ENCODE measurements at places on chromosomes 2 and 18.

DNA sequence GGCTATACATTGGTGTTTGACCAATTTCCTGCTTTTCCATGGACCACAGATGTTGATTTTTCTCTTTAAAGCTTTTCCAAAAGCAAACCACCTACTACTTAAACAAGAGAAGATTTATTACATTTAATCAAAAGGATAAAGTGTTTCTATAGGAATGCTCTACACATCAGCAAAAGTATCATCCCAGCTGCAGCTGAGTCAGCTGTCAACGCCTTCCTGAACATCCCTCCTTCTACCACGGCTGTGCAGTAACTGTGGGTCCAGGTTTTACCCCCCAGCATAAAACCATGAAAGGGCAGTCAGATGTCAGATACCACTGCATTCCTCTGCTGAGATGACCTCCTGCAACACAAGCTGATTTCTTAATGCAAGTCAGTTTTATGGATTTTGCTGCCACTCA is 524.5 kb upstream of the MEX3C start:
- no peak for DNase-seq

DNA sequence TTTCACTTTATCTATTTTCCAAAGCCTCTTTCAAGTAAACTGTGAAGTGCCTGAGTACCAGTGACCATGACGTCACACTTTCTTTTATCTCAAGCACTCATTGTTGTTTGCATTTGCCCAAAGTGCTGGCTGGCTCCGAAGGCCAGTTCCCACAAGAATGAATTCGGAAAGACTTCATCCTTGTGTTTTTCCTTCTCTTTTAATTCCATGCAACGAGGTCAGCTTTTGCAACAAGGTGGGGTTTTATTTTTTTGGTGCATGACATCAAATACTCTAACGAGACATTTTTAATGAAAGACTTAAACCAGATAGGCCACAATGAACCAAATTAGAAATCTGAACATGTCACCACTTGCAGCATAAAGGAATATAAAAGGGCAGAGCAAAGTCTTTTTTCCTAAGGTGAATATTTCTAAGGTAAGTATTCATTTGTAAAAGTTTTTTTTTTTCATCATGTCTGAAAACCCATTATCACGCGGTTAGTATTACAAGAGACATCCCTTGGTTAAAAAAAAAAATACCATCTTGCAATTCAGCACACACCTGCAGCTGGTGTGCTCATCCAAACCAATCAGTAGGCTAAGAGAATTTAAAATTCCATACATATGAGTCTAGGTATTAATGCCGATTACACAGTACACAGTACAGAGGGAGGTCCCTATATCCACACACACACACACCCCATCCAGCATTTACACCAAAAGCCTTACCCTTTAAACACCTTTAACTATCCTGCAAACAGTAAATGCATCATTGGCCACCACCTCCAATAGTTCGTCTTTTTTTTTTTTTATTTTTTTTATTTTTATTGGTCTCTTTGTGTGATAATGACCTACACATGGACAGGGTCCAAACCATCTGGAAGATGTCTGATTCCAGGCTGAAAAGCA is 2.3 kb downstream of the ARL4C start:
- no peak for DNase-seq

GRCh38 chr2:154704991-154705390 is 6.5 kb downstream of the KCNJ3 start:
- DNase-seq = no peak

- no peak for DNase-seq
Measured at GRCh38 chr18:74073957-74074667, 73.5 kb downstream of the FBXO15 start.

DNA sequence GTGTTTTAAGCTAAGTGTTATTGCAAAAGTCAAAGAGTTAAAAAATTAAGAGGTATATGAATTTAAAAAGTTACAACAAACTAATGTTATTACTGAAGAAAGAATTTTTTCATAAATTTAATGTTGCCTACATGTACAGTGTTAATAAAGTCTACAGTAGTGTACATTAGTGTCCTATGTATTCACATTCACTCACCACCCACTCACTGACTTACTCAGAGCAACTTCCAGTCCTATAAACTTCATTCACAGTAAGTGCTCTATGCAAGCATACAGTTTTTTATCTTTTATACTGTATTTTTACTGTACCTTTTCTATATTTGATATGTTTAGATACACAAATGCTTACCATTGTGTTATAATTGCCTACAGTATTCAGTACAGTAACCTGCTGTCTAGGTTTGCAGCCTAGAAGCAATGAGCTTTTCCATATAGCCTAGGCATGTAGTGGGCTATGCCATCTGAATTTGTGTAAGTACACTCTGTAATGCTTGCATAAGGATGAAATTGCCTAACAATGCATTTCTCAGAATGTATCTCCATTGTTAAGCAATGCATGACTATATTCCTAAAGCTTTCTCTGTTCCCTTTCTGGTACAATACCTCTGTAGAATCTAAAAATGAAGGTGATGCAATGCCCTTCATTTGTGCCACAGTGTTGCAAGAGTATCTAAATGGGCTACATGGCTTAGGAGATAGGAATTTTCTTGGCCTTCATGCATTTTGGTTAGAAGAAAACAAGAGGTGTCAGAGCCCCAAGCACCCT is 370.8 kb upstream of the NT5C1B start:
- peak; percentile 55 for DNase-seq

DNA sequence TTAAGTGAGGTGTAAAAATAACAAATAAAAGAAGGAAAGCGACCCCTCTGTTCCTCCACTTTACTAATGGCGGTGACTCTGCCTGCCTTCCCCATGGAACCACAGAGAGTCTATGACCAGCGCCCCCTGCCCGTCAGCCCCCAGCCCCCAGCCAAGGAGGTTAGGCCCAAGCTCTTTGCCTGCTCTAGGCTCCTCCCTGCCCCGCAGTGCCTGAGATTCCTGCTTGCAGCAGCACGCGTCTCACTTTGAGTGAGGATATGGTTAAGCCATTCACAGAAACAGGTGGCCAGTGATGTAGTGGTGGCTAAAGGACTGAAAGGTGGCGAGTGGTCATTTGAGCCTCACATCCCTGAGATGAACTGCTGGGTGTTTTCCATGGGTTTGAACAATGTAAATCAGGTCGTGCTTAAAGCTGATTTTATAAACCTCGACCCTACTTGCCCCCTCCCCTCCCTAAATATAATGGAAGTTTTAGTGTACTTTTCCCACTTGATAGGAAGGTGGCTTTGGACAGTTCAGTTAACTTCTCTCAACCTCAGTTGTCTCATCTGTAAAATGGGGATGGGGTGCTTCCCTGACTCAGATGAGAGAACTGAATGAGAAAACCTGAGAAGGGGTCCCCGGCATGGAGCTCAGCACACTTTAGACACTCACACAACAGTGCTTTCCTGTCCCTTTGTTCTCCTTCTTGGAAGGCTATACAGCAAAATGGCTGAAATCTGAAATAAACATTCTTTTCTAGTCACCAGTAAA is 46.5 kb downstream of the IL1RL2 start:
- no peak for DNase-seq

DNA sequence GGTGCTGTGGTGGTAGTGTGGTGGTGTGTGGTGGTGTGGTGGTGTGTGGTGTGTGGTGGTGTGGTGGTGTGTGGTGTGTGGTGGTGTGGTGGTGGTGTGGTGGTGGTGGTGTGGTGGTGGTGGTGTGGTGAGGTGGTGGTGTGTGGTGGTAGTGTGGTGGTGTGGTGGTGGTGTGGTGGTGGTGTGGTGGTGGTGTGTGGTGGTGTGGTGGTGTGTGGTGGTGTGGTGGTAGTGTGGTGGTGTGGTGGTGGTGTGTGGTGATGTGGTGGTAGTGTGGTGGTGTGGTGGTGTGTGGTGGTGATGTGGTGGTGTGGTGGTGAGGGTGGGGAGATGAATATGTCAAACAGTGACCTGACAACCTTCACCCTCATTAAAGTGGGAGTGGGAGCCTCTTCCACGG is 55.6 kb upstream of the DLGAP1 start:
- peak; percentile 6 for DNase-seq

- DNase-seq = no peak
Measured at GRCh38 chr2:191738667-191739066, 60.7 kb downstream of the NABP1 start.

DNA sequence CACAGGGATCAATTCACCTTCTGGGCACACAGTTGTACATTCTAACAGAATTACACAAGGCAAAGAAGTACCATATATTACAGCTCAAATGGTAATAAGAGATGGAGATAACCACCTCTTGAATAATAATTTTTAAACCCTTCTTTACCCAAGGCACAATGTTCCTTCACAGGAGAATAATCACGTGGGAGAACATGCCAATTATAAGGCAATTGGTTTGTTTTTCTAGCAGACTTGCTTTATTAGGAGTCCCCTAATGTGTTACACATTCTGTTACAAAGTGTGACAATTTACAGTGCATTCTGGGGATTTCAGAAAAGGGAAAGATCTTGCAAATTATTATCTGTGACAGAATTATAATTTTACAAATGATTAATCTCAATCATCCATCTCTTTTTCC is 380.3 kb downstream of the RND3 start:
- no peak for DNase-seq

DNA sequence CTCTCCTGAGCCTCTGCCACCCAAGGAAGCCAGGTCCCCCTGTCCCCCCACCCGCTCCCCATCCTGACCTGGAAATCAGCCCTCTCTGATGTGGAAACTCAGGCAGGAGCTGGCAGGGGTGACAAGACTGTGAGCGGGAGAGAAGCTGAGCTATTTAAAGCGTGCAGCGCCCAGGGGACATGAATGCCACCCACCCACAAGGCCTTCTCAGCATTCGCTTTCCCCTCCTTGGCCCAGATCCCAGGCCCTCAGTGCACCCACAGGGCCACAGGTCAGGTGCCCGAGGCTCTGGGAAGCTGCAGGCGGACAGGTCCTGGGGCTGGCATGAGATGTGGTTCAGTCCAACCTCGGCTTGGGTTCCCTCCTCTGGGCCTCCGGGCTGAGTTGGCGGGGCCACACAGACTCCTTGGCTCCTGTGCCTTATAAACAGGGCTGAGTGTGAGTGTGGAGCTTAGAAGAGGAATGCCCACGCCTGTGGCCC is 168.3 kb downstream of the SMAD7 start:
- peak; percentile 37 for DNase-seq

GRCh38 chr18:66623821-66624220 is 19.9 kb upstream of the CDH19 start:
- DNase-seq = peak; percentile 28

GRCh38 chr2:183248866-183249567 is 124.8 kb downstream of the NUP35 start:
- peak; percentile 10 for DNase-seq

DNA sequence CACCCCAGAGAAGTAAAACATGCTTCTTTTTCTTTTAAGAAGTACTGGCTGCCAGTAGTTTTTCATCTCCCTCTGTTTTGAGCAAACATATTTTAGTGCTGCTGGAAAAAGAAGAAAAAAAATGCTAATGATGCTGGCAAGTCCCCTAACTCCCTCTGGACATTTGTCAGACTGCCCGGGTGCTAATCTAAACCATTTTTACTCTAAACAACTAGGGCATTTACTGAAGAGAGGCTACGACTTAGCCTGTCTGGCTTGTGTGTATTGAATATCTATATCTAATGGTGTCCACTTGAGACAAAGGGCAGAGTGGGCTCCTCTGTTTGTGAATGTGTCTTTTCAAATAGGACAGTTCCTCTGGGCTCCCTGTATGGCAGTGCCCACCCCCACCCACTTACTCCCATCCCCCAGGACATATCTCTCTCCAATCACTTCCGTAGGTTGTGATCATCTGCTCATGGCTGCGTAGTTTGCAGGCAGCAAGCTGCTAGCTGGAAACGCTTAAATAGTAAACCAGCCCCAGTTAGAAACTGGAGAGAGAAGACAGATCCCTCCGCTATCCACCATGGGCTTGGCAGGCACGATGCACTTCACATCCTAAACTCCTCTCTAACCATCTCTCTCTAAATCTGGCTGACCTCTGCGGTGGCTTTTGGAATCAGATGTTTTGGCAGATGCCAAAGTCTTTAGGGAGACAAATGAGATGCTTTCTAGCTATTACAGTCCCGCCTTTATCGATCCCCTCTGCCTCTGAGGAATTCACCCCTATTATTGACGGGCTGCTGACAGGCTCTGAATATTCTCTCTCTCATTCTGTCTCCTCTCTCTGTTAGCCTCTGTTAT is 58.3 kb downstream of the DOCK10 start:
- no peak for DNase-seq

DNA sequence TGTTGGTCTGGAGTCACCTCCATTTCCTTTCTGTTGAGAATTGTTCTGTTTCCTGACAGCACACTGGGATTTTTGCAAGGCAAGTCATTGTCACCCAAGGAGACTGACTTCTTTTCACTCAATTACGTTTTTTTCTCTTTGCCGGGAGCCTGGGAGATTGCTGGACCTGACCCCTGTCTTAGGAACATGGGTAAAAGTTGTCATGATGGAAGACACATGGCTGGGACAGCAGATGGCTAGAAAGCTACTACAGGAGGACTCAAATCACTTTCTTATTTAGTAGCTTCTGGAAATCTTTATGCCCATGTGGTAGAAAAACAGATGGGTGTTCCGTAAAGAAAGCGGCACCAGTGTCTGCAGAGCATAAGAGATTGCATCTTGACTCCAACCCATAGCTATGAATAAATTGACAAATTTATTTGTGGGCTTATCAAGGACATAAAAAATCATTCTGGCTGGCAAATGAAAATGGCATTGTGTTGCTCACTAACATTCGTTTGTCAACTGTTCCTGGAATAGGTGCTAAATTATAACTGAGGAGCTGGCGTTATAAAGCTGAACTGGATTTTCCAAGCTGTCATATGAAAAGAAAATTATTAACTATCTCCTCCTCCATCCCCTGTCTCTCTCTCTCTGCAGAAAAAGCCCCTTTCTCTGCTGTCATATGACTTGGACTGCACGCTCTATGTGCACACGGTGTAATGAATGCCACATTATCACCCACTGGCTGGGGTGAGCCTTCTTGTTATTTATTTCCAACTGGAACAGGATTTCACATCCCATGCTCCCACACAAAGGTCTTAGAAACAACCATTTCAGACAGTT is 159.8 kb downstream of the SH3RF3 start:
- no peak for DNase-seq

DNA sequence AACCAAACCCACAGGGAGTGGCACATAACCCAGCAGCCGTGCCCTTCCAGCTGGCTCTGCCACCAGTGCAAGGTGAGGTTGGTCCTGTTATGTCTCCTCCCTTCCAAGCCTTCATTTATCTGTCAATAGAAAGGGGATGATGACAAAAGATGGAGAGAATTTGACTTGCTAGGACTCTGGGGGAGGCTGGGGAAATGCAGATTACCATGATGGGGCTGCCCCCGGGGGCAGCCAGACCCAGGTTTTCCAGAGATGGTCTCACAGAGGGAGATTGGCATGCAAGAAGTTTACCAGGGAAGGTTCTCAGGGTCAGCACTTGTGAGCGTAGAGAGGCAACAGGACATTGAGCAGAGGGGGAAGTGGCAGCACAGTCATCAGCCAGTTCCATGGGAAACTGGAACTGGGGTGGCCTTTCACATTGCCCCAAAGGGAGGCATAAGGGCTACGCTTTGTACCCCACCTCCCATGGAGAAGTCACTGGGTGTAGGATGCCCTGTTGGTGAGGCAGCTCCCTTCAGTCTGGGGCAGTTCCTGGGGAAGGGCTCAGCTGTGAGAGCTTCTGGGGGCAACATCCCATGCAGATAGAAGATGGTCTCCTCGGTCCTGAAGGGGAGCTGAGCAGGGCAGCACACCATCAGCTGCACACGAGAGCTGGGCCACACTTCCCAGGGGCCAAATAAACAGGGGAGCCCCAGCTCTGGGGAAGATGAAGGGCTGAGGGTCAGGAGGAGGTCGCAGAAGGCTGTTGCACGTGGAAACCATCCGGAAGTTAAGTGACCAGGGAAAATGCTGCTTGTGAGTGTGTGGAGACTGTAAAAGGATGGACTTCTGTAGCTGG is 117.8 kb upstream of the EPC2 start:
- DNase-seq = no peak

GRCh38 chr2:41129988-41130387 is 678.1 kb upstream of the SLC8A1 start:
- no peak for DNase-seq

Measured in inflammatory macrophage treated with lipopolysaccharide for 4 hours (primary cell).